ENCODE measurements at places on chromosomes 4 and X. TPM values are rescaled to one million over a fixed set of nuclear protein-coding genes. Genes with fewer than 3 reads are reported as not detected.

The SORCS2 gene
- 0.96 TPM for total RNA-seq

The NSG1 gene
- total RNA-seq = 2.6 TPM

The HTR2C gene
- not detected for total RNA-seq

The FRMD7 gene
- total RNA-seq = not detected

The STAP1 gene
- not detected for total RNA-seq

The MANBA gene
- total RNA-seq = 27.1 TPM

The TLR3 gene
- total RNA-seq = 4.2 TPM

The GLRA2 gene
- not detected for total RNA-seq

The STOX2 gene
- total RNA-seq = 20.8 TPM

The PDCL2 gene
- total RNA-seq = not detected

The GRIA3 gene
- total RNA-seq = 0.36 TPM

The IBSP gene
- total RNA-seq = not detected

Measured in omental fat pad (tissue), 4 donors.